Activated CD4-positive, alpha-beta T cell treated with anti-CD3 and anti-CD28 coated beads, Interleukin-2, amount 50 U/mL, for 48 hours (primary cell): ENCODE measurements at places on chromosomes 6 and 20.
A peak's percentile ranks its signal among the peaks of the same experiment; 100 is the strongest.

- peak; percentile 35 for DNase-seq
Observed at GRCh38 chr6:15911753-15912504, 217.0 kb upstream of the MYLIP start.

- DNase-seq, result peak; percentile 70
Observed at GRCh38 chr6:2353412-2354137, 108.2 kb upstream of the GMDS start.

DNA sequence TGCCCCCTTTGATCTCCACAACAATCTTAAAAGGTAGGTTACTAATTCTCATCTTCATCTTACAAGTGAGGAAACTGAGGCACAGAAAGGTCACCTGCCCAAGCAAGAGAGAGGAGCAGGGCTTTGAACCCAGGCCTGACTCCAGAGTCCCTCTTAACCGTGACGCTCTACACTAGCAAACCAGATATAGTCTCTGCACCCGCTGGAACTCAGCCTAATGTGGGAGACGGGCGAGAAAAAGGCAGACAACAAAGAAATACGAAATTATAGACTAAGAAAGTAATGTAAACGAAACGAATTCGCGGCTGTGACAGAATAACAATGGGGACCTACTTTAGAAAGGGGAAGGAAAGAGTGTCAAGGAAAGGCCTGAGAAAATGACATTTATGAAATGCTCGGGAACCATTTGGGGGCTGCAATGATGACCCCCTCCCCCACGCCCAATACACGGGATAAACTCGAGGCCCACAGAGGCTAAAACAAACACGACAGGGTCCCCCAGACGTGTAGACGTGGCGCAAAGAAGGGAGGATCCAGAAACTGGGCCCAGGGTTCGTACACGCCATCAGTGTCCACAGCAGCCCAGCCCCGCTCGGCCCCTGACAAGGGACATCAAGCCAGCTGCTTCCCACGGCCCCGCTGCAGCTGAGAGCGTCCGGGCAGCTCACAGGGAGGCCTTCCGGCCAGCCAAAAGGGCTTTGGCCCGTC lies 637 bp downstream of the TRPC4AP start:
- DNase-seq, result no peak

- DNase-seq, result no peak
Observed at GRCh38 chr20:20076297-20077065, 24.1 kb downstream of the CFAP61 start.

DNA sequence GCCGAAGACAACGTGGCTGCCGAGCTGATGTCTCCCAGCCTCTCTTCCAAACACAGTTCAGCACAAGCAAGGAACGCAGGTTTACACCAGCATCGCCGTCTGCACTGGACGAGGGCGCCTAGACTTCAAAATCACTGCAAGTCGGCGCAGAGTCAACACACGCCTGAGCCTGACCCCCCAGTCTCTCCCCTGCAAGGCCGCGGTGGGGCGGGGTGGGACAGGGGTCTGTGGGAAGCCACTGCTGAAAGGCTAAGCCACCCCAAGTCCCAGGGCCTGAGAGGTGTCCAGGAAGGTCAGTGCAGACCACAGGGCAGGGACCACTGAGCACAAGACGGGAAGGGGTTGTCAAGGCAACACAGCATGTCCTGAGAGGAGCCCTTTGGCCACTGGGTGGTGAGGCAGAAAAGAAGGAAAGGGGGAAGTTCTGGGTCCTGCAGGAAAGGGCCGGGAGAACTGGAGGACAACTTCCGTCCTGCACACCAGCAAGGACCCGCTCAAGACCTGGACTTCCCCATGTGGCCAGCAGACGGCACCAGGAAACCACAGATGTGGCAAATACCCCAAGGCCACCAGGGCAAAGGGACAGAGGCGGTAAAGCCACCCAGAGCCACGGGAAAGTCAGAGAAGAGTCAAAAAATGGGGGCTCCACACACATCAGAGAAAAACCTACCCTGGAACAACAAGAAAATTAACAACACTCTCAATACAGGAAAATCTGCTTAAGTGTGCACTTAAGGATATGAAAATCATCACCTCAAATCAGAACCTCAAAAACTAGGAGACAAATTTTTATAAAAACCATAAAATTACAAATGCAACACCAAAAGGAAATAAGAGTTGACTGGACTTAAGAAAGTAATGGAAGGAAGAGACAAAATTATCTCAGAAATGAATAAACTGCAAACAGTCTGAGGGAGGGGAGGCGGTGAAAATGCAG lies 84.8 kb downstream of the TAF4 start:
- DNase-seq, result no peak
